ENCODE measurements at places on chromosomes 2 and 18.

- DNase-seq = no peak
Observed at GRCh38 chr18:24402209-24402785, 4.7 kb upstream of the OSBPL1A start.

GRCh38 chr18:49585781-49586663, 24.2 kb downstream of the LIPG start:
- no peak for DNase-seq

DNA sequence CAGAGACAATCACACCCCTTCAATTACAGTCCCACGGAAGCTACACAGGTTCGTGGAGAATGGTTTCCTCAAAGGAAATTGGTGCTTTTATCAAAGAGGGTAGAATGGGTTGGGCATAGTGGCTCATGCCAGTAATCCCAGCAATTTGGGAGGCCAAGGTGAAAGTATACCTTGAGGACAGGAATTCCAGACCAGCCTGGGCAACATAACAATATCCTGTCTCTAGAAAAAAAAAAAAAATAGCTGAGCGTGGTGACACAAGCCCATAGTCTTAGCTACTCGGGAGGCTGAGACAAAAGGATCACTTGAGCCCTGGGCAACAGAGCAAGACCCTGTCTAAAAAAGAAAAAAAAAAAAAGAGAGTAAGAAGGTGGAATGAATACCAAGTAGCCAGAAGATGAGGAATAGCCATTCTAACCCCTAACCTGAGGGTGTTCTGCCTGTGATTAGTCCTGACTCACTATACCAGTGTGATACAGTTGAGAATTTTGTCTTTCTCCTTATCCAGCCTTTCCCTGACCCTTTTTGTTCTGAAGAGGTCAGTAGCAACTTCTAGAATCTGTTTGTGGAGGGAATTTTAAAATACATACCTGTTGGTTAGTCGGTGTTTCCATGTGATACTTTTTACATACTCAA, 283.2 kb downstream of the MREG start:
- DNase-seq = no peak

- DNase-seq = no peak
Observed at GRCh38 chr2:175677880-175678279, 324.2 kb downstream of the LNPK start.

DNA sequence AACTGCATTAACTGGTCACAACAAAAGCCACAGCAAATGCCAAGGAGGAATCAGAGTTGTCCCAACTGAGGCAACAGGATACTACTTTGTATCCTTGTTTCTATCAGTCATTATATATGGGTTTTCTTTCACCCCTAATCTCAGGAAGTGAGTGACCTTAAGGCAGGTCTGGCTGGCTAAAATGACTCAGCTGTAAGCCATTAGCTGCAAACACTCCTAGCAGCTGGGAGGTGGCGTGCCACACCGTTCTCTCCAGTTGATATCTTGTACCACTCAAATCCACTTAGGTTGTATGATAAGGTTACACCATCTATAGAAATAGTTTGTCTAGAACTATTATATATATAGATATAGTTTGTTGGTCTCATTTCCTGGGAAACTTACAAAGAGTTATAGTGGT, 171.1 kb upstream of the MC4R start:
- DNase-seq = no peak
